ELF-1 (cell line): ENCODE measurements at places on chromosomes 5 and 9.

DNA sequence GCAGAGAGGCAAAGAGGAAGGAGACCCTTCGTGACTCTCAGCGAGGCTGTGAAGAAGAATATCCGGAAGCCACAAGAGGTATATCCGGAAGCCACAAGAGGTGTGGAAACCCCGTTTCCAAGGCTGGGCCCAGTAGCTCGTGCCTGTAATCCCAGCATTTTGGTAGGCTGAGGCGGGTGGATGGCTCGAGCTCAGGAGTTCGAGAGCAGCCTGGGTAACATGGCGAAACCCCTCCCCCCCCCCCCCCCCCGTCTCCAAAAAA, 612 bp upstream of the BBLN start:
- DNase-seq: no peak

GRCh38 chr9:99130069-99130468, 25.2 kb downstream of the TGFBR1 start:
- DNase-seq: no peak

DNA sequence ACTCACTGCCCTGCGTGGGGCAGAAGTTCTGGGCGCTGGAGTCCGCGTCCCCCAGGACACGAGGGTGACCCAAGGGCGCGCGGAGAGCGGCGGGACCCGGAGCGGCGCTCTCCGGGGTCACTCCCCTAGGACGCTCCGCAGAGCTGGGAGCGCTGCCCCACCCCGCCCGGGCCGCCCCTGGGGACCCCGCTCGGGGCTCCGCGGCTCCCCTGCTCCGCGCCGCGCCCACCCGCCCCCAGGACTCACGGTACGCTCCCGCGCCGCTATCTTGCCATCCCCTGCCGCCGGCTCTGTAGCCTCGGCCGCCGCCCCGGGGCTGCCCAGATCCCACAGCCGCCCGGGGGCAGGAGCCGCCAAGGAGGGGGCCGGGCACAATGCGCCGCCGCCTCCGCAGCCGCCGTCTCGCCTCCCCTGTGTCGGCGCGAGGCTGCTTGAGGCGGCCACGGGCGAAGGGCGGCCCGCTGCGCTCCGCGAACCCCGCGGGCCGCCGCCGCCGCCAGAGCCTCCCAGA, 303 bp downstream of the LIFR start:
- peak; percentile 46 for DNase-seq

DNA sequence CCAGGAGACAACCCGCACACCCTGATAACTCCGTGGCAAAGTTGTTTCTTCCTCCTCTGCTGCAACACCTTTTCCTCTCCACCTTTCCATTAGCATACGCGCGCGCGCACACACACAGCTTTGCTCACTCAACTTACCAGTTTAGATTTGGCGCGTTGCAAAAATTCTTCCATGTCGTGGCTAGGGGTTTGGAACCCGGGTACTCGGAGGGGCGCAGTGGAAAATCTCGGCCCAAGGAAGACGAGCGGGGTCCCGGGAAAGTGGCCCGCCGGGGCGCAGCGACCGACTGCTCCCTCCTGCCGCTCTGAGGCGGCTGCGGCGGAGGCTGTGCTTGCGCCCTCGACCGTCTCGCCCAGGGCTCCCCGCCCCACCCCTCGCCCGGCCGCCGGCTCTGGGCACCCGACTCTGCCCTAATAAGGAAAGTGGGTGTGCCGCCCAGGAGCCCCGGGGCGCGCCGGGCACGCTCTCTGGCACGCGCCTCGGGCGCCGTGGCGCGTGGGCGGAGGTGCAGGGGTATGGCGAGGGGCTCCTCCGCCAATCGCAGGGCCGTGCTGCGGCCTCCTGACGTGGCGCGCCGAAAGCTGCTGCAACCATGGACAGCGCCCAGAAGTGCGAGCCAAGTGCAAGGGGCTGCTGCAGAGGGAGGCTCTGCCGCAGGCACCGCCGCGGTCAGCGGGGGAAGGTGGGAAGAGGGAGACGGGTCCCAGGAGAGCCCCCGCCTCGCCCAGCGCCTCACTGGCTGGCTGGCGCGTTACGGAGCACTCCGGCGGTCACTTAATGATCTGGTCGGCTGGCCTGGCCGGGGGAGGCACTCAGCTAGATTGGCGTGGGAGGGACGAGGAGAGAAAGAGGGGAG, at the start of gene PRUNE2:
TSS of gene PRUNE2 (minus strand) at position 324 of the 856 bp plus-strand sequence. CDS start at position 173, 151 bp downstream.
- peak; percentile 96 for DNase-seq

GRCh38 chr5:53476531-53477480, 3.6 kb upstream of the FST start:
- DNase-seq: no peak

- DNase-seq: no peak
Observed at GRCh38 chr9:28341913-28342312, 768.6 kb upstream of the C9orf72 start.

DNA sequence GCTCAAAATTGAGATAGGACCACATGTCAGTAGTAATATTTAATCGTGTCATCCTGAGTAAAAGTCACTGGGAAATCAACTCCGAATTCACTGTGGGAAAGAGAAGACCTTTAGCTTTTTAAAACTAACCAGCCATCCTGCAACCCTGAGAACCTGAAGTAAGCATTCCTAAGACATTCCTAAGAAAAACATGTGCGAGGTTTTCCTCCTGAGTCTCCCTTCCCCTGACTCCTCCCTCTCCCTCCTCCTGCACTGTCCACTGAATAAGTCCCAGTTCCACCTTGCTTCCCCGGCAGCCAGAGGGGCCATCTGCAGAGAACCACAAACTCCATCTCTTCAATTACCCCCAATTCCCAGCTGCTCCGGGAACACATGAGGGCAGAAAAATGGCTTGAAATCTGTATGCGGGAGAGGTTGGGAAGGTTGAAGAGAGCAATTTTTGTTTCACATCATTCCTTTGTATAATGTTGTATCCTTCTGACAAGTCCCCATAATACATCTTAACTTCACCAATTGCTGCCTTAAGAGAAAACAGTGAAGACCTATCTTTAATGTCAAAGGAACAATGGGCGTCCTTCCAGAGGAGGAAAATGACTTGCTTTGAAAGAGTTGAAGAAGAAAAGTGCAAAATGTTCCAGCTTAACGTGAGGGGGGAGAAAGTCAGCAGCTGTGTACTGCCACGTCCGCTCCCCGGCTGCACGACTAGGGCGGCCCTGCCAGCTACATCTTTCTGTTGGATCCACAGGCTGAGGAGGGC, 186.3 kb downstream of the ZNF462 start:
- DNase-seq: peak; percentile 38

GRCh38 chr9:32704343-32704742, 68.9 kb upstream of the TAF1L start:
- DNase-seq: no peak

GRCh38 chr9:31347082-31347617, 1037.3 kb upstream of the ACO1 start:
- no peak for DNase-seq

DNA sequence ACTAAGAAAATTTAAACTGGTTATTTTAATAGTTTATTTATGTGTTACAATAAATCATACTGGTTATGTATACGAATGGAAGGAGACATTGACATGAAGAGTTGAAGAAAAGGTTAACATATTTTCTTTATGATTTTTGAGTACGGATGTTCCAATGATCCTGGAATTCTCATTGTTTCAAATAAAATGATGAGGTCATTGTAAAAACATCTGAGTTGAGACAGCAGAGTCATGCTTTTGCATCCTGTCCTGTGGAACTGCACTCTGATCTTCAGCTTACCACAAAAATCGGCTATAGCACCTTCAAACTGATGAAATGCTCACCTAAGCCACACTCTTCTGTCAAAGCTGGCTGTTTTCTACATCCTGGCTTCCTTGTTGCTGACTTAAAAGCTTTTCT, 67.8 kb downstream of the PTCD2 start:
- no peak for DNase-seq

GRCh38 chr5:44727100-44727499, 81.6 kb upstream of the MRPS30 start:
- no peak for DNase-seq

DNA sequence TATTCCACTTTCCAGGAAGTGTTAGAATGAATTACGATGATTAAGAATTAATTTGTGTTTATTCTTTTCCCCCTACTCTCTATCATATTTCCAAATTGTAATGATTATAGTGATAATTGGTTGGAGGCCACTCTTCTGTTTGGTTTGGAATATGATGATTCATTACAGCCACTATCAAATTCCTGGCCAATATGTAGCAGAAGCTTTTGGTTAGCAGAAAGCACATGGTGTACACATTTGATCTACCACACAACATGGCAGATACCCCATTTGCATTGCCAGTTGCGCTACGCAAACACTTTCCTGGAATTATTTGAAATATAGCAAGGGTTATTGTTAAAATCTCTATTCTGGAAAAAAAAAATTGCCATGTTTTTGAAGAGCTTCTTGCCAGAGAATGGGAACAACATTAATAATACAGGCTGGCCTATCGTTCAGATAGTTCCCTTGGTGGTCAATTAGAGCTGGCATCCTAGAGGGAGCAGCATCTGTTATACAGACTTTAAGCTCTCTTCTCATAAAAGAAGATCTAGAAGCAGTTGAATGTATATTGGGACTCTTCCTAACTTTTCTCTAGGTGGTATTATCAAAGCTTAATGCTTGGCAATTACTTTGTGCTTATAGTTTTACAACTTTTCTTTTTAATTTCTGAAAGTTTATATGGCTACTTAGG, 455.0 kb upstream of the ACTBL2 start:
- DNase-seq: no peak
